Esophagus squamous epithelium (tissue), 5 donors: ENCODE measurements at places on chromosomes 4 and X.

GRCh38 chrX:136572030-136572429 lies 40.0 kb downstream of the VGLL1 start:
- DNase-seq, result no peak

DNA sequence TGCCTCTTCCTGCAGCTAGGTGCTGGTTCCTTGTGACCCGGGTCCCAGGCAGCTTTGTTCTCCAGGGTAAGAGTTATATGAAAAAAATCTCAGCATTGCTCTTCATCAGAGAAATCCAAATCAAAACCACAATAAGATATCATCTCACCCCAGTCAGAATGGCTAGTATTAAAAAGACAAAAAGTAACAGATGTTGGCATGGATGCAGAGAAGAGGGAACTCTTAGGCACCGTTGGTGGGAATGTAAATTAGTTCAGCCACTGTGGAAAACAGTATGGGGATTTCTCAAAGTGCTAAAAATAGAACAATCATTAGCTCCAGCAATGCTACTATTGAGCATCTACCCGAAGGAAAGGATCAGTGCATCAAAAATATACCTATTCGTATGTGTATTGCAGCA lies 61.5 kb downstream of the SORCS2 start:
- no peak for DNase-seq

- DNase-seq, result no peak
These were observed 486.6 kb upstream of the TENM3 start for GRCh38 chr4:181756451-181757095.

DNA sequence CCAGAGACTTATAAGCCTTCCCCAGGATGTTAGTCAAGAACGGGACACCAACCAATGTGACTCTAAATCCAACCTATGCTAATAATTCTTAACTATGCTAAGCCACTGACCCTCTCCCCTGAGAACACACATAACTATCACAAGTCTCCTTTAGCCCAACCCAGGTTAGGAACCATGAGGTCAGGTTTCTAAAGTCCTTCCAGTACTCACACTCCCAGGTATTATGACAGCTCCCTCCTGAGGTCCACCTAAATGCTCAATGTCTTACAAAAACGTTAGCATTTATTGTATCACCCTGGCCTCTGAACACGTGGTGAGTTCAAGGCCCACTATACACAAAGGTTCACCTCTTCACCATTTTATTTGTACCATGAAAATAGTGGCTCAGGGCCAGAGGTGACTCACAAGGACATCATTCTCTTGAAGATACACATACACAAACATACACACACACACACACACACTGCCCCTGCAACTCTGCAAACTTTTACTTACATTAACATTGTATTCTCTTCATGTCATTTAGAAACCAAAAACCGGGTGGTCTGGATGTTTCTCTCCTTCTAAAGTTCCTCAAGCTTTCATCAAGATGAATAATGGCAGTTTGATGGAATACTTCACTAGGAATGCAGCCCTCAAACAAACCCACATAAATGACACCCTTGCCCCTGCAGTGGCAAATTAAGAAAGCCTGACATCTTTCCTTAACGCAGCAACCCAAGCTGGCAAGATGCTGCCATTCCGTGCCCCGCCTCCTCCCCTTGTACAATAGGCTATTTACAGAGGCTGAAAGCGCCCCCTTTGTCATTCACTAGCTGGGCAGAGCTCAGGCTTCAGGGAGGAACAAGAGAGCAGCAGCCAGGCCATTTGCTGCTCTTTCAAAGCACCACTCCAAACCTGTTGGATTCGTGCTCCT lies 17.7 kb downstream of the ACSL1 start:
- no peak for DNase-seq

GRCh38 chrX:12987900-12988594 lies 13.1 kb downstream of the TMSB4X start:
- no peak for DNase-seq

GRCh38 chr4:120977435-120977997 lies 55.0 kb upstream of the PRDM5 start:
- DNase-seq, result no peak

DNA sequence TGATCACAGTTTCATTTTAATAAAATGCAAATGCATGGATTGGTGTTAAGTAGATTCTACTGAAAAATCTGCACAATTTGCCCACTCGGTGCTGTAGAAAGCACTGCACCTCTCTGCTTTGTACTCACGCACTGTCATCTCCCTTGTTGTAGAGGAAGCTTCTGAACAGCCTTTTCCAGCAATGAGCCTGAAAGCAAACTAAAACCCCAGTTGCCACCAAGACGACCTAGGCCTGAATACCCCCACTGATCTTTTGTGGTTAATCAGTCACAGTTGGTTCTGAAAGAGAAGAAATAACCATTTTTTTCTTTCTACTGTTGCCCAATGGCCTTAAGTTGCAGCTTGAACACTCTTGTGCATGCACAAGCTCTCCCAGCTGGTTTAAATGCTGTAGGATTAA lies 229.8 kb downstream of the NLGN4X start:
- DNase-seq, result no peak

GRCh38 chrX:72089254-72089653 lies 42.5 kb downstream of the RTL5 start:
- DNase-seq, result no peak

DNA sequence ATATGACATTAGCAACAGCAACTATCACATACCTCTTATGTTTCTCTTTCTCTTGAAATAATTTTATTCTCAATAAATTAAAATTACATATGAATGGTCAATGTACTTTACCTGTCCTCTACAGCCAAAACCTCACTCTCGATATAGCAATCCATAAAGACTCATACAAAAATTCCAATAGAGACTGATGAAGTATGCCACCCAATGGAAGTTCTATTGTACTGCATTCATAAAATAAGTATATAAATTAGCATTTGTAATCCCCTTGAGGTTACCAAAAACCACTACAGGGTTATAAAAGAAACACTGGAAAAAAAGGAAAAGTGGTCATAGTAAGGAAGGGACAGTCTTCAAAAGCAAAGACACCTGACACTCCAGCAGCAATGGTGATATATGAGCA lies 32.8 kb downstream of the CLDN2 start:
- DNase-seq, result no peak

DNA sequence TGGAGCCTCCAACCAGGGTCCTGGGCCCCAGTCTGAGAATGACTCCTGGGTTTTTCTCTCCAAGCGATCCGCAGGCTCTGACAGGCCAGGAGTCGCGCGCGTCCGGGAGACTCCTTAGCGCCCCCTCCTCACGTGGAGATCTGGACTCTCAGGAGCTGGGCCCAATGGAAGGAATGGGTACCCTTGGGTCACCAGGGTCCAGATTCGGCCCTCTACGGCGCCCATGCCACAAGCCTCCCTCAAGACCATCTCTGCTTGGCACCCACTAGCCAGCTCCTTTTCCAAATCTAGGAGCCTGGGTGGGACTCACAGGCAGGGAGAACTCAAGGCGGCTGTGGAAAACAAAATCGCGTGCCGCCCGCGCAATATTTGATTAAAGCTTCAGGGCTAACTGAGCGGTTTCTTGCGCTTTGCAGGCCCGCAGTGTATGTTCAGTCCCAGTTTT lies 7.1 kb downstream of the HAND2 start:
- no peak for DNase-seq

- DNase-seq, result no peak
These were observed 216.8 kb downstream of the AFAP1 start for GRCh38 chr4:7722766-7723387.

DNA sequence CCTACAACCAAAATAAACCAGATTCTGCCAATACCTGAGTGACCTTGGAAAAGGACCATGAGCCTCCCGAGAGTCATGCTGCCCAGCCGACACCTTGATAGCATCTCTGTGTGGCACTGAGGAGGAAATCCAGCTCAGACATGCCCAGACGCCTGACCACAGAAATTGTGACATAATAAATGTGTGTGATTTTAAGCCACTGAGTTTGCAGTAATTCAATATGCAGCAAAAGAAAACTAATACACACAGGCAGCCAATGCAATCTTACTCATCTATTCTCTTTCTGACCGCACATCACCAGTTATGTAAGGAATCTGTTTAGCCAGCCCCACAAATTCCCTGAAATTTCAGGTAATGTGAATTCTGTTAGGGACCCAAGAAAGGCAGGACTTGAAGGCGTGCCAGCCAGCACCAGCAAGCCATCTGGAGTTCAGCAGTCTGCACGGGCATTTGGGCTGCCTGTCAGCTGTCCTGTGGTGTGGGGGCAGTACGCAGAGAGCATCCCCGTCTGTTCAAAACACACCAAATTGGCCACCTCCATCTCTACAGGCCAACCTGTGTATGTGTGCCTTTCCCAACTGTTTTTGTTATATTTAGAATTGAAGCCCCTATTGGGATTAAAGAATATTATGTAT lies 176.4 kb downstream of the NLGN4X start:
- DNase-seq, result no peak

- DNase-seq, result no peak
These were observed 40.9 kb downstream of the RPA4 start for GRCh38 chrX:96924581-96924980.

GRCh38 chrX:129574214-129574613 lies 34.2 kb downstream of the OCRL start:
- no peak for DNase-seq

GRCh38 chrX:136162827-136163570 lies 15.7 kb downstream of the FHL1 start:
- no peak for DNase-seq

DNA sequence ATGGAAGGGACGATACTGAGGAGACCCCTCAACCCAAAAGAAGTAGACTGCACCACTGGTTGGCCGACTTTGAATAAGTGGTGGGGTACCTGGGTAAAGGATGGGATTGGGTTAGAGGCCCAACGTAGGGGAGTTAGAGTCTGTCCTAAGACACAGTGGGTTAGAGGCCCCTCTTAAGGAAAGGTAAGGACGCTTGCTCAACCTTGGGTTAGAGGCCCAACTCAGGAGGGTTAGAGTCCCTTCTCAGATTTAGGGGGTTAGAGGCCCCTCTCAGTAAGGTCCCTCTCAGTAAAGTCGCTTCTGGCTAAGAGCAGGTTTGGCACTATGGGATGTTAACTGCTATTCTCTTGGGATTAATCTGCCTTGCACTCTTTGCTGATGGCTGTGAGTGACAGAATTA lies 81.3 kb downstream of the ACOX3 start:
- DNase-seq, result no peak

DNA sequence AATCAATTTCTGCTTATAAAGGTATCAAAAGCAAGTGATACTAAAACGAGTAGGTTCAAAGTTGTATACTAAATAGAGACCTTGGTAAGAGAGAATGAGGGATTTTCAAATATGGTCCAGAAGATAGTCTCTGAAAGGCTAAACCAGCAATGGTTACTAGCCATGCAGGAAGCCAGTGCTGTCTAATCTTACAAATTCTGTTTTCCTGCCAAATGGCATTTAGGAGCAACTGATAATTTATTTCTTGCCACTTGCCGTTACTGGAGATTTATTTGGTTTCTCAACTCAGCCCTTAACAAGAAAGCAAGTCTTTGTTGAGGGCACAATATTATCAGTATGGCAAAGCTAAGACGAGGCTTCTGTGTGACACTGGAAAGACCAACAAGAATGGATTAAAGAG lies 47.2 kb downstream of the MAP7D3 start:
- DNase-seq, result no peak

DNA sequence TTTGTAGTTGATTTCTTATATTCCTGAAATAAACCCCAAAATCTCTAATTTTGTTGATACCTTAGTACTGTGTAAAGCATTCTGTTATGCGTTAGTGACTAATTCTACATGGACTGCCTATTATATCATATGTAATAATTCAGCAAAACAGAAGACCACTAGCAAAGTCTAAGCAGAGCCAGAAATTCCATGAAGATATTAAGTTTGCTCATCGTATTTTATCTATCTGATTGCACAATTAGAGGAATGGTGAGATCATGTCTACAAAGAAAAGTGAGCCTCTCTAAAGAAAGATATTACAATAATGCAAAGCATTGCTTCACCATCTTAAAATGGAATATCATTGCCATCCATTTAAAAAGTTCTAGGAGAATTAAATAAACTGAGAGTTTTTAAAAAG lies 374.6 kb upstream of the SLC7A11 start:
- no peak for DNase-seq

GRCh38 chr4:127045861-127046260 lies 586.9 kb upstream of the INTU start:
- DNase-seq, result no peak

- DNase-seq, result no peak
These were observed 9.6 kb upstream of the YTHDC1 start for GRCh38 chr4:68359508-68359907.

DNA sequence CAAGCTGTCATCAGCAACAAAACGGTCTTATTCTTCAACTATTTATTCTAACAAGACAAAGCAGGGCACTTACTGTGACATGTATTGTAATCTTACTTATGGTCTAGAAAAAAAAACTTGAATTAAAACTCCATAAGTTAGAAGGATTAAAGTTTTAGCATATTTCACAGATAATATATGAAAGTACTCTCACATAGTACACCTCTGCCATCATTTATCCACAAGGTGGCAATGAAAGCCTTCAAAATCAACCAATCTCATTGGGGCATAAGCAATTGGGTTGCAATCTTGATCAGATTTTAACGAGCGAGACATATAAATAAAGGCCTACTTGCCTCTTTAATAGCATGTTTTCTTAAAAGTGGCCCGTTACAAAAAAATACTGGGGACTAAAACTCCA lies 1382.9 kb downstream of the FAM133A start:
- DNase-seq, result no peak

GRCh38 chr4:70997036-70997435 lies 3.6 kb downstream of the DCK start:
- no peak for DNase-seq

DNA sequence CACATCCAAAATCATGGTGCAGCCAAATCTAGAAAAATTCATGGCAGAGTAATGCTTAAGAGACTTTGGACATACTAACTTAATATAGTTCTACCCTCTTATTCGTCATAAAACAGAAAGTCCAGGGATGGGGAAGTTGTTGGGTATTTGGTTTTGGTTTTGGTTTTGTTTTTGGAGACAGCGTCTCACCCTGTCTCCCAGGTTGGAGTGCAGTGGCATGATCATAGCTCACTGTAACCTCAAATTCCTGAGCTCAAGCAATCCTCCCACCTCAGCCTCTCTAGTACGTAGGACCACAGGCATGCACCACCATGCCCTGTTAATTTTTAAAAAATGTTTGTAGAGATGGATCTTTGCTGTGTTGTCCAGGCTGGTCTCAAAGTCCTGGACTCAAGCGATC lies 271.8 kb upstream of the TENM3 start:
- DNase-seq, result no peak

- no peak for DNase-seq
These were observed 15.2 kb upstream of the FAM47A start for GRCh38 chrX:34147345-34147744.
